Epithelial cell of alveolus of lung (primary cell): ENCODE measurements at places on chromosomes 16 and 17. TPM values are rescaled to one million over a fixed set of nuclear protein-coding genes. Genes with fewer than 3 reads are reported as not detected.

Gene RNF40
- 49.6 and 90.0 TPM in 2 replicates for total RNA-seq

Gene TSR1
- total RNA-seq: 21.2 and 49.5 TPM in 2 replicates

Gene KRT33B
- total RNA-seq: not detected in 2 replicates

Gene RAB26
- total RNA-seq: 0.91 and 3.3 TPM in 2 replicates

Gene TBC1D10B
- 40.4 and 40.9 TPM in 2 replicates for total RNA-seq

Gene GDPD1
- total RNA-seq: 0.72 and 1.6 TPM in 2 replicates

Gene TBC1D3B
- total RNA-seq: 1.9 TPM in 1 of 2 replicates, not detected in the other

Gene CTF1
- 3.4 and 5.2 TPM in 2 replicates for total RNA-seq

Gene SLC5A10
- total RNA-seq: not detected in 2 replicates

Gene DNAH9
- total RNA-seq: not detected in 2 replicates

Gene KRTAP4-1
- 0.13 TPM in 1 of 2 replicates, not detected in the other for total RNA-seq

Gene TEKT5
- total RNA-seq: not detected in 2 replicates

Gene MARF1
- 9.7 and 19.5 TPM in 2 replicates for total RNA-seq
